ENCODE measurements at places on chromosomes 5 and 9. TPM values are rescaled to one million over a fixed set of nuclear protein-coding genes. Genes with fewer than 3 reads are reported as not detected.

REEP2 gene
- 0.36 TPM for total RNA-seq

DMRT3 gene
- not detected for total RNA-seq

COL15A1 gene
- 7.5 TPM for total RNA-seq

BTNL3 gene
- not detected for total RNA-seq

ERCC6L2 gene
- total RNA-seq, result 18.2 TPM

CDKN2A gene
- total RNA-seq, result 7.7 TPM

DDX4 gene
- not detected for total RNA-seq

TLE4 gene
- 30.4 TPM for total RNA-seq

ELOVL7 gene
- total RNA-seq, result 5.3 TPM

IFNA13 gene
- not detected for total RNA-seq

AMBP gene
- 0.44 TPM for total RNA-seq

SIGMAR1 gene
- total RNA-seq, result 56.3 TPM

PLAA gene
- total RNA-seq, result 21.6 TPM

CNTFR gene
- not detected for total RNA-seq

PCDHGC5 gene
- total RNA-seq, result 1.0 TPM

ANKRD31 gene
- 0.32 TPM for total RNA-seq

SLC6A3 gene
- total RNA-seq, result 0.16 TPM

KIAA0825 gene
- total RNA-seq, result 2.2 TPM

CORO2A gene
- total RNA-seq, result 21.2 TPM

SPINK4 gene
- not detected for total RNA-seq

PAIP1 gene
- total RNA-seq, result 50.4 TPM

TAF11L9 gene
- total RNA-seq, result not detected

CATSPER3 gene
- 0.40 TPM for total RNA-seq

ZNG1A gene
- 24.2 TPM for total RNA-seq

DPP7 gene
- total RNA-seq, result 75.3 TPM

IFNA21 gene
- total RNA-seq, result not detected

TCF7 gene
- 4.6 TPM for total RNA-seq

SHISAL2B gene
- total RNA-seq, result not detected

ANKRD18B gene
- total RNA-seq, result 10.0 TPM

PCDHGA3 gene
- 0.76 TPM for total RNA-seq

BRINP1 gene
- 3.4 TPM for total RNA-seq

PLGRKT gene
- total RNA-seq, result 28.1 TPM

ABL1 gene
- total RNA-seq, result 28.4 TPM

ANKRD18A gene
- 3.0 TPM for total RNA-seq

LRSAM1 gene
- 13.5 TPM for total RNA-seq
